ENCODE measurements at places on chromosomes 4 and X.

DNA sequence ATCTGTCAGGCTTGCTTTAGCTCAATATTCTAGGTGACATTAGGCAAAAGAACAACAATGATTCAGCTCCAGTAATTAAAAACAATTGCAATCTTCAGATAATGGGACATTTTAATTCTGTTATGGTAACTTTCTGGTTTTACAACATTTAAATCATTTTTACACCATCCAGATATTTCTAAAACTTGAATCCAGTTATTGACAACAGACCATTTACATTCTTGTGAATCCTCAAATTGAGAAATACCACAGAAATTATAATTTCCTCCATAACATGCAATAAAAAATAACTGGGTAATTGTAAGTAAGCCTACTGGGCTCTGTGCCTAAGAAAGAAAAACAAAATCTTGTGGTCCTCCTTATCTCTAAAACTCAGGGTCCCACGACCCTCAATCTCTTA, 195.0 kb upstream of the S100G start:
- H3K36me3 ChIP-seq, result no peaks in the 10 kb centered on the region
- no peaks in the 10 kb centered on the region for H3K27me3 ChIP-seq
- H3K4me3 ChIP-seq, result no peak overlapping the region
- no peaks in the 10 kb centered on the region for H3K4me1 ChIP-seq
- DNase-seq, result no peak

DNA sequence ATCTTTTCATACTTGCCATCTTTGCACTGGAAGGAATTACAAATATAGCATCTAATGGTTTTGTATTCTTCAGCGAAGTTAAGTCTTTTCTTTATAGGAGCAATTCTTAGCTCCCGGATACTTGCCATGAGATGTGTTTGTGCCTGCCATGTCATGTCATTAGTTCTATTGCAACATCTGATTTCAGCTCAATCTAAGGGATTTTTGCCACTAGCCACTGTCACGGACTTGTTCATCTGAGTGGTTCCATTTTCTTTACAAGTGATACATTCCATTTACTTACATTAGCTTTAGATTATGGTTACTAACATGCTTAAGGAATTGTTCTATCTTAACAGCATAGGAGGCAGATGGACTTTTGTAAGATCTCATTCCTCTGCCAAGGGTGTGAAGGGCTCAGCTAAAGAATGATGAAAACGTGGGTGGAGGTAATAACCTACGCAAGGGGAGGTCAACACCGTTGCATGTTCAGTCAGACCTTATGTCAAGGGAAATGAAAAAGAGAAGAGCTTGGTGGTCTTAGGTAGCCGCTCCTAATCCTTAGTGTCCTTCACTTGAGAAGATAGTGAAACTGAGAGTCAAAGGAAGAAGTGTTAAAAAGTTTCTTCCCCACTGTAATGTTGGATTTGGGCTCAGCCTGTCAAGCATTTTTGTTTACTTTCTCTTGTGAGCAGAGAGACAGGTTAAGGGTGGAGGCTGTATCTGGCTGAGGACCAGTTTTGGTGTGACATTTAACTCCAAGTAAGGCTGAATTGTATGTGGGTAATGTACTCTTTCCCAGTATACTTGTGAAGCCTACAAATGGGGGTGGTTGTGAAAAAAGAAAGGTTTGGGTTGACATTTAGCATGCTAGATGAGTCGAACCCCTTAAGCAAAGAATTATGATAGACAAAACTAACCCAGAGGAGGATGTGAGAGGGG, 3.6 kb upstream of the KLHL2 start:
- H3K27ac ChIP-seq, result peak overlapping the region; percentile 81
- peak overlapping the region; percentile 60 for H3K4me3 ChIP-seq
- H3K36me3 ChIP-seq, result peaks cover 4% of the 10 kb centered on the region
- peaks cover 36% of the 10 kb centered on the region for H3K4me1 ChIP-seq

GRCh38 chrX:46447384-46447783, 97.8 kb downstream of the ZNF674 start:
- H3K36me3 ChIP-seq, result peaks cover 22% of the 10 kb centered on the region
- no peaks in the 10 kb centered on the region for H3K27me3 ChIP-seq
- H3K4me1 ChIP-seq, result peaks cover 15% of the 10 kb centered on the region

DNA sequence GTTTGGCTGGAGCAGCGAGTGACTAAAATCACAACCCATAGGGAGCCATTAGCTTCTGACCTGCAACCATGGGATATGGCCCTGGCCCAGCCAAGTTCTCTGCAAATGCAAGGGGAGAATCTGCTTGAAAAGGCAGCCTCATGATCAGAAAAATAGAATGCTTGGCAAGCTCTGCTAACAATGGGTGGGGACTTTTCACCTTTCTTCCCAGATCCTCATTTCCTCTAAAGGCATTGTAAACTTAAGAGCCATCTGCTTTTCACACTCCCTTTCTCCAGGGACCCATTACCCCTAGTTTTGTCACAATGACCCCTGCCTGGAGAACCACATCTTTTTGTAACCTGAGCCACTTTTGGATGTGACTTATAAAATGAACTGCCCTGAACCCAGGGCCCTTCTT, 104.3 kb downstream of the PARM1 start:
- H3K4me1 ChIP-seq, result no peaks in the 10 kb centered on the region
- H3K27me3 ChIP-seq, result no peaks in the 10 kb centered on the region
- no peak overlapping the region for H3K27ac ChIP-seq
- H3K4me3 ChIP-seq, result no peak overlapping the region
- H3K36me3 ChIP-seq, result no peaks in the 10 kb centered on the region
- DNase-seq, result no peak

- H3K4me1 ChIP-seq, result no peaks in the 10 kb centered on the region
- no peak for DNase-seq
- H3K36me3 ChIP-seq, result no peaks in the 10 kb centered on the region
- no peak overlapping the region for H3K27ac ChIP-seq
- no peak overlapping the region for H3K4me3 ChIP-seq
These were observed 1311.7 kb downstream of the ARAP2 start for GRCh38 chr4:34932591-34932990.

DNA sequence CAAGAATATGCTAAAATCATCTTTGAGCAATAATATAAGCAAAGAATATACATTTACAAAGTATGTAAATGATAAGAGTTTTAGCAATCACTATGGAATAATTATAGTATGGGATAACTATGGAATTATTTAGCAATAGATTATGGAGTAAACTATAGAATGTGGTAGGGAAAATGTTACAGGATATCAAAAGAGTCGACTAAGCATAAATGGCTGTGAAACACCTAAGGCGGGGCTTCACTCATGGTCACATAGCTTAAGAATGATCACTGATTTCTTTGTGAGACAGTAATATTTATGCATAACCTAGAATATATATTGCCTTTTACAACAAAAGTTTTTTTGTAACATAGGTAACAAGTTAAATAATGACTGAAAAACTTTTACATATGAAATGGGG, 2049.7 kb downstream of the ARAP2 start:
- H3K4me3 ChIP-seq, result no peak overlapping the region
- no peaks in the 10 kb centered on the region for H3K27me3 ChIP-seq
- no peaks in the 10 kb centered on the region for H3K36me3 ChIP-seq
- no peak for DNase-seq
- no peaks in the 10 kb centered on the region for H3K4me1 ChIP-seq

GRCh38 chr4:26877406-26877805, 16.8 kb downstream of the STIM2 start:
- peaks cover 23% of the 10 kb centered on the region for H3K36me3 ChIP-seq
- peak overlapping the region; percentile 89 for H3K27ac ChIP-seq
- no peaks in the 10 kb centered on the region for H3K27me3 ChIP-seq
- DNase-seq, result no peak
- peaks cover 58% of the 10 kb centered on the region for H3K4me1 ChIP-seq

All from activated CD4-positive, alpha-beta T cell treated with anti-CD3 and anti-CD28 coated beads, Interleukin-2, amount 10 ng/mL, durations not matched to agents 24 days and 14 days (primary cell).